Mesothelial cell of epicardium (in vitro differentiated cells): ENCODE measurements at places on chromosomes 7 and 10.

- no peak for DNase-seq
Observed at GRCh38 chr7:27123007-27123476, 7.5 kb downstream of the HOXA4 start.

GRCh38 chr10:20948686-20949327 lies 51.7 kb upstream of the NEBL start:
- no peak for DNase-seq

- no peak for DNase-seq
Observed at GRCh38 chr7:17176371-17177032, 122.0 kb upstream of the AHR start.

DNA sequence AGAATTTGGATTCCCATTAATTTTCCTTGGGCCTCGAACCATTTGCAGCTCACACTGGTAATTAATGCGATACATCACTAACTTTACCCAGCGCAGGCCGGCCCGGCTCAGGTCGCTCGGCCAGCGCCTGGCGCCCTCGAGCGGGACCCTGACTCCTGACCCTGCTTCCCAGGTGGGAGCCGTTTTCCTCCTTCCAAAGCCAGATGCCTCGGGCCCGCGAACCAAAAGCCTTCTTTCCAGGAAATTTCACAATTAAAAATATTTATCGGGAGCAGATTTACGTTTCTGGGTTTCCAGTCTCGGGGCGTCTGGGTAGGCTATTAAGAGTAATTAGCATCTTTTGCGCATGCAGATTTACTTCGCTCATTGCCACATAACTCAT lies 12.2 kb downstream of the LBX1 start:
- DNase-seq, result no peak

- no peak for DNase-seq
Observed at GRCh38 chr7:18405726-18406125, 89.8 kb upstream of the HDAC9 start.

DNA sequence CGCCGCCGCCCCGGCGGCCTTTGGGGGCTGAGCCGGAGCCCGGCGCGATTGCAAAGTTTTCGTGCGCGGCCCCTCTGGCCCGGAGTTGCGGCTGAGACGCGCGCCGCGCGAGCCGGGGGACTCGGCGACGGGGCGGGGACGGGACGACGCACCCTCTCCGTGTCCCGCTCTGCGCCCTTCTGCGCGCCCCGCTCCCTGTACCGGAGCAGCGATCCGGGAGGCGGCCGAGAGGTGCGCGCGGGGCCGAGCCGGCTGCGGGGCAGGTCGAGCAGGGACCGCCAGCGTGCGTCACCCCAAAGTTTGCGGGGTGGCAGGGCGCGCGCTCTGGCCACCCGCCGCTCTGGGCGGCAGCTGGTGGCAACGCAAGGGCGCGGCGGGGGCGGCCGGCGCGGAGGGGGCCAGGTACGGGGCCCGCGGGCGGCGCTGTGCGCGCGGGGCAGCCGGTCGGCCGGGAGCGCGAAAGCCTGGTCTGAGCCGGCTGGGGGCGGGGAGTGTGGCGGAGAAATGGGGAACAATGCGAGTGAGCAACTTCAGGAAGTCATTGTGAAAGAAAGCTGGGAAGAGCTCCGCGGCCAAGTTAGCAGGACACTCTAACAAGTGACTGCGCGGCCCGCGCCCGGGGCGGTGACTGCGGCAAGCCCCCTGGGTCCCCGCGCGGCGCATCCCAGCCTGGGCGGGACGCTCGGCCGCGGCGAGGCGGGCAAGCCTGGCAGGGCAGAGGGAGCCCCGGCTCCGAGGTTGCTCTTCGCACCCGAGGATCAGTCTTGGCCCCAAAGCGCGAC lies at the start of gene IKZF1:
IKZF1 (plus strand) TSS at position 588 of the 782 bp plus-strand sequence. CDS start 14,346 bp downstream, outside the sequence.
- peak; percentile 59 for DNase-seq

- DNase-seq, result no peak
Observed at GRCh38 chr7:15687546-15688278, 1.2 kb upstream of the MEOX2 start.

- no peak for DNase-seq
Observed at GRCh38 chr10:119306514-119306951, 99.2 kb downstream of the GRK5 start.

- DNase-seq, result no peak
Observed at GRCh38 chr7:143068446-143068845, 16.3 kb downstream of the OR6V1 start.
